Left lung (tissue), 14 donors: ENCODE measurements at places on chromosomes 3 and 15. TPM values are rescaled to one million over a fixed set of nuclear protein-coding genes. Genes with fewer than 3 reads are reported as not detected.
A peak's percentile ranks its signal among the peaks of the same experiment; 100 is the strongest.

DNA sequence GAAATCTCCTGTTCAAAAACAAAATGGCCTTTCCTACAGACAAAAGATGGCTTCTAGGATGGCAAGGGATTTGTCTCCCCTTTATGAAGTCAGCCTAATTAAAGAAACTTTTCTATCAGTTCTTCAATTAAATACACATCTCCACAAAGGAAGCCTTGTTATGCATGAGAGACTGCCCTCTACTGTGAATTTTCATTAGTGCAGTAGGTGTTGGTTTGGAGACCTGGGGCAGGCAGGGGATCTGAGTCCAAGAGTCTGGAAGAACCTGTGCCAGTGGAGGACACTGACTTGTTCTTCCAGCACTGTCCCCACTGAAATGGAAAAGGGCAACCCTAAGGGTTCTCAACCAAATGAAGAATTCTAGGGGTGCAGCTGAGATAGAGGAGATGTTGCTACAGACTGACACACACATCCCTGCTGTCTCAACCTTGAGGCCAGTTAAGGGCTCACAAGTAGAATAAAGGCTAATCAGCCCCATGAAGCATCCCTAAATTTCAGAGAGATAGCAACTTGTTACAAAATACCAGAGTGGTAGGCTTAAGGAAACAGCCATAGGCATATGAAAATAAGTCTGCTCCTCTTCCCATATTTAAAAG lies 174.0 kb upstream of the PRICKLE2 start:
- no peaks in the 10 kb centered on the region for H3K36me3 ChIP-seq
- H3K4me3 ChIP-seq: no peak overlapping the region
- H3K27ac ChIP-seq: no peak overlapping the region
- no peaks in the 10 kb centered on the region for H3K27me3 ChIP-seq
- H3K4me1 ChIP-seq: peaks cover 9% of the 10 kb centered on the region

Gene TMEM45A
- 23.5 TPM for total RNA-seq

GRCh38 chr15:91861223-91861622 lies 7.7 kb downstream of the SLCO3A1 start:
- peaks cover 35% of the 10 kb centered on the region for H3K4me1 ChIP-seq
- H3K4me3 ChIP-seq: no peak overlapping the region
- H3K27me3 ChIP-seq: no peaks in the 10 kb centered on the region
- no peaks in the 10 kb centered on the region for H3K36me3 ChIP-seq
- no peak for DNase-seq

DNA sequence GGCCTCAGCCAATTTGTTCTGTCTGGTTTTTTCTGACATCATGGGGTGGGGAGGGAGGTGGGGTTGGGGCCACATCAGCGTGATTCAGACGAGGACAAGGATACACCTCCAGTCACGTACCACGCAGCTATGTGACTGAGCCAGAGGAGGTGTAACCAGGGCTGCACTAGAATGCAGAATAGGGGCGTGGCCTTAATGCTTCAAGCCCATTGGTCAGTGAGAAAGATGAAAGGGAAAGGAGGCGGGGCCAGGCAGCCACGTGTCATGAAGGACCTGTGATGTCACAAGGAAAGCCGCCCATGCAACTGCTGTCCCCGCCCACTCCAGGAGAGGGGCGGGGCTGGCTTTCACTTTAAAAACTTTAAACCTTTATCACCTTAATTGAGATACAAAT lies at the start of gene GOLGA6L2:
Gene GOLGA6L2, minus strand, starts transcription at position 137 of the 394 bp plus-strand sequence. Its CDS starts 62 bp downstream, at position 75.
- no peaks in the 10 kb centered on the region for H3K36me3 ChIP-seq
- peak; percentile 23 for DNase-seq
- no peaks in the 10 kb centered on the region for H3K27me3 ChIP-seq
- H3K4me3 ChIP-seq: no peak within 1 kb of the TSS
- H3K27ac ChIP-seq: no peak within 1 kb of the TSS
- no peaks in the 10 kb centered on the region for H3K4me1 ChIP-seq

Gene TMEM207
- total RNA-seq: not detected

DNA sequence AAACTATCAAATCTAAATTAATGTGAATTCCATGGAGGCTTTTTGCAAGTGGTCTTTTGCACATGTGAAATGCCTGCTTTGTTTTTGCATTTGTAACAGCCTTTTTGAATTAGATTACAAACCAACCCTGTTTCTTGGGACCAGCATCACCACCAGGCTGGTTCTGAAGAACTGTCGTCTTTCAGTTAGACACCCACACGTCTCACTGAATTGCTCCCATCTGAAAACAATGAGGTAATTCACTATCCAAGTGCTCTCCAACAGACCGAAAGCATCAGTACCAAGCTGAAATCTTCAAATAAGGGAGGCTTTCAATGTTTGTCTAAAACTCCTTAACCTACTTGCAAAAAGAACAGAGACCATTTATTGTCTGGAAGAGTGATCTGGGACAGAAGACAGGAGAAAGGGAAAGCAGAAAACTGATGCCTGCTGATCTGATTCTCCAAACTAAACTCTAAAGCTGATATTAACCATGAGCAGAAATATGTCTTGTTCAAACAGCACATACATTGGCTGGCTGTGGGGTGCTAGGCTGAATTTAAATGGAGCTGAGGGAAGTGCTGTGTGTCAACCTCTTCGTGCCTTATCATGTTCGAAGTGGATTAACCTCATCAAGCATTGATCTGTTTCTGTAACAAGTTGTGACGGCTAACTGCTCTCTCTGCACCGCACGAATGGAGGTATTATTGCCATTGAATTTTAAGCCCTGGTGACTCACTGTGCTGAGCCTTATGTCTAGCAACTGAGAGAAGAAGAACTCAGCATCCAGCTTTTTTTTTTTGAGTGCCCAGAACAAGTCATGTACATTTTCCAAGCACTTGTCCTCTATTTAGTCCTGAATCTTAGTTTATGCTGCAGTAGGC lies 213.7 kb upstream of the P2RY1 start:
- H3K4me1 ChIP-seq: no peaks in the 10 kb centered on the region
- no peaks in the 10 kb centered on the region for H3K27me3 ChIP-seq
- H3K27ac ChIP-seq: no peak overlapping the region
- H3K4me3 ChIP-seq: no peak overlapping the region

- H3K27ac ChIP-seq: no peak overlapping the region
- DNase-seq: no peak
- no peaks in the 10 kb centered on the region for H3K36me3 ChIP-seq
- no peaks in the 10 kb centered on the region for H3K4me1 ChIP-seq
Measured at GRCh38 chr3:55333046-55333445, 154.1 kb downstream of the WNT5A start.

Gene TM6SF1
- 13.0 TPM for total RNA-seq

Gene LRIG1
- total RNA-seq: 36.4 TPM

Gene ROBO2
- total RNA-seq: 22.2 TPM

- DNase-seq: no peak
- H3K36me3 ChIP-seq: no peaks in the 10 kb centered on the region
- no peak overlapping the region for H3K4me3 ChIP-seq
- H3K27me3 ChIP-seq: no peaks in the 10 kb centered on the region
Measured at GRCh38 chr3:135917076-135917475, 48.5 kb upstream of the PPP2R3A start.

DNA sequence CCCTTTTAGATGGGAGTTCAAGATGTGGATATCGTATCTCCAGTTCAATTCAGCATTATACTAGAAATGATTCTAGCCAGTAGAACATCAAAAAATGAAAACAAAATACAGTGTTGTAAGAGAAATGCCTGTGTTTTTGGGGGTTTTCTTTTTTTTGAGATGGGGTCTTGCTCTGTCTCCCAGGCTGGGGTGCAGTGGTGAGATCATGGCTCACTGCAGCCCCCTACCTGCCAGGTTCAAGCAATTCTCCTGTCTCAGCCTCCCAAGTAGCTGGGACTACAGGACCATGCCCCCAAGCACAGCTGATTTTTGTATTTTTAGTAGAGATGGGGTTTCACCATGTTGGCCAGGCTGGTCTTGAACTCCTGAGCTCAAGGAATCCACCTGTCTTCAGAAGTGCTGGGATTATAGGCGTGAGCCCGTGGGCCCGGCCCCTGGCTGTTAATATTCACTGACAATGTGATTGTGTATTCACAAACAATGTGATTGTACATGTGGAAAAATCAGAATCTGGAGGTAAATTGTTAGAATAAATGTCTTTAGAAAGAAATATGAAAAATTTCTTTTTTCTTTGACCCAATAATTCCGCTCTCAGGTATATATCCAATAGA lies 59.0 kb downstream of the ARIH1 start:
- H3K4me1 ChIP-seq: peaks cover 8% of the 10 kb centered on the region
- H3K27me3 ChIP-seq: no peaks in the 10 kb centered on the region
- DNase-seq: no peak
- H3K4me3 ChIP-seq: no peak overlapping the region
- peaks cover 5% of the 10 kb centered on the region for H3K36me3 ChIP-seq

DNA sequence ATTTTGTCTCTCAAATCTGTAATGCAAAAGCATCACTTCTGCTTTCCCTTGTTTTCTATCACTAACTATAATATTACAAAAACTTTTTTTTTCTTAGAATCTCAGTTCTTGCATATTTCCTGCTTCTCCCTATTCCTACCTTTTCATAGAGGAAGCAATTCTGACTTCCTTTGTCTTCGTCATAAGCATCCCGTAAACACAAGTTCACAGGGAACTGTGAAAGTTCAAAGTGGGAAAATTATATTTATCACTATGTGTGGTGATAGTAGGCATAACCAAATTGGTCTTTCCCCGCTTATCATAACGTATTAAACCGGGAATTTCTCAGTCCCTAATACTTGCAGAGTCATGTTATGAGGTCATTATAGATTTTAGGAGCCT lies 22.3 kb downstream of the CD200 start:
- no peaks in the 10 kb centered on the region for H3K27me3 ChIP-seq
- no peak for DNase-seq
- H3K27ac ChIP-seq: no peak overlapping the region
- no peaks in the 10 kb centered on the region for H3K36me3 ChIP-seq
- H3K4me3 ChIP-seq: no peak overlapping the region

GRCh38 chr15:48616216-48616615 lies 29.3 kb downstream of the FBN1 start:
- H3K27me3 ChIP-seq: no peaks in the 10 kb centered on the region
- peaks cover 9% of the 10 kb centered on the region for H3K4me1 ChIP-seq
- no peak overlapping the region for H3K27ac ChIP-seq
- no peaks in the 10 kb centered on the region for H3K36me3 ChIP-seq
- no peak overlapping the region for H3K4me3 ChIP-seq

Gene GOLGA6L2
- total RNA-seq: not detected

DNA sequence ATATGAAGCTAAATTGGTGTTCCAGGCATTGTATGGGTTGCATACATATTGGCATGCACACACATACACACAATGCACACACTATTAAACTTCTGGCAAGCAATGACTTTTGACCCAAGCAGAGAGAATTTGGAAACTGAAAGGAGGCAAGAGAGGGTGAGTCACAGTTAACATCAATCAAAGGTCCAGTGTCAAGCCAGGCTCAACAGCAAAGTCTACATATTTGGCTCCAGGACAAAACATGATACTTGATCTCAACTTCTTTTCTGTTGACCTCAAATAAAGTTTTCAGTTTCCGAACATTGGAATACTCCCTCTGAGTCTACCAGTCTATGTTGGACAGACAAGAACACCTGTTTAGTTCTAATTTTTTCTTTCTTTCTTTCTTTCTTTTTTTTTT lies 28.3 kb downstream of the IL12A start:
- H3K27me3 ChIP-seq: no peaks in the 10 kb centered on the region
- no peak for DNase-seq
- no peak overlapping the region for H3K4me3 ChIP-seq
- H3K27ac ChIP-seq: no peak overlapping the region
- no peaks in the 10 kb centered on the region for H3K4me1 ChIP-seq
- no peaks in the 10 kb centered on the region for H3K36me3 ChIP-seq

Gene P2RY12
- total RNA-seq: 4.0 TPM

- peaks cover 4% of the 10 kb centered on the region for H3K4me1 ChIP-seq
- no peak overlapping the region for H3K27ac ChIP-seq
- no peaks in the 10 kb centered on the region for H3K36me3 ChIP-seq
Measured at GRCh38 chr3:48593337-48593736, 1.8 kb downstream of the COL7A1 start.

Gene EPHB3
- total RNA-seq: 23.7 TPM

DNA sequence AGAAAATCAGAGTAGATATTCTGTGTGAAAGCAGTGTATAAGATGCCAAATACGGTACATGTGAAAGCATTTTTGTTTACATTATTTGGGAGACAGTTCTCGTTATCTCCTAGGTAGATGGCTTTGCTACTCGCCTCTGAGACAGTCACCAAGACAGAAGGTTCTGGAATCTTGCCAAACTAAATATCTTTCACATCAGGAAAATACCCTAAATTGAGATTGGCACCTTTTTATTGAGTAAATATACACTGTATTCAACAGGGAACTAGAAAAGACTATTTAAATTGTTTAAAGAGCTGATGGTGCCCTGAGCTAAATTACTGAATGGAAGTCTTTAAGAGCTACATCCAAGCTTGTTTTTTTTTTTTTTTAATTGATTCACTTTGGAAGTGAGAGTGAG lies 3.4 kb downstream of the FGD5 start:
- no peak overlapping the region for H3K4me3 ChIP-seq
- H3K36me3 ChIP-seq: peaks cover 15% of the 10 kb centered on the region
- peaks cover 28% of the 10 kb centered on the region for H3K4me1 ChIP-seq

Gene OIP5
- total RNA-seq: 3.4 TPM

DNA sequence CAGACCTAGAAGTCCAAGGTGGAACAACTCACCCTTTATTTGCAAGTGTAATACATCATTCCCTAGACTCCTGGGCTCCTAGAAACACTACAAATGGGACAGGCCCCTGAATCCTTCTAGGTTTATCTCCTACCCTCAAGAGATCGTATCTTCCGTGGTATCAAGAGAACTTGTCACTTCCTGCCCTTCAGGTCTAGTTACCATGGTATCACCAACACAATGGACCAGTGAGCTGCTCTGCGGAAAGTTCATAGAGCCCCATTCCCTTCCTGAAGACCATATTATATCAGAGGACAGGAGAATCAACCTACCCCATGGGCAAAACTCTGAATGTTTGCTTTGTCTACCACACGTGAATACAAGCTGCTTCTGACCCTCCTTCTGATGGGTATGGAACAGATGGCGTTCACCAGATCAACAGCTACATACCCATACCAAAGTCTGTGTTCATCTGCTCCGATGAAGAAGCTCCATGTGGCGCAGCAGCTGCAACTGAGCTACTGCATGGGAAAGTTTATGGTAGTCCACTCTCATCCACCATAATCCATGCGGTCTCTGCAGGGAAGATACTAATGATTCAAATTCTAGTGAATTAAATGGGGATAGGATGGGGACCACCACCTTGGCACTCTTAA lies 84.6 kb upstream of the KLF13 start:
- H3K4me3 ChIP-seq: no peak overlapping the region
- H3K27me3 ChIP-seq: no peaks in the 10 kb centered on the region
- no peaks in the 10 kb centered on the region for H3K36me3 ChIP-seq
- peaks cover 15% of the 10 kb centered on the region for H3K4me1 ChIP-seq
- peak; percentile 4 for DNase-seq
- no peak overlapping the region for H3K27ac ChIP-seq

DNA sequence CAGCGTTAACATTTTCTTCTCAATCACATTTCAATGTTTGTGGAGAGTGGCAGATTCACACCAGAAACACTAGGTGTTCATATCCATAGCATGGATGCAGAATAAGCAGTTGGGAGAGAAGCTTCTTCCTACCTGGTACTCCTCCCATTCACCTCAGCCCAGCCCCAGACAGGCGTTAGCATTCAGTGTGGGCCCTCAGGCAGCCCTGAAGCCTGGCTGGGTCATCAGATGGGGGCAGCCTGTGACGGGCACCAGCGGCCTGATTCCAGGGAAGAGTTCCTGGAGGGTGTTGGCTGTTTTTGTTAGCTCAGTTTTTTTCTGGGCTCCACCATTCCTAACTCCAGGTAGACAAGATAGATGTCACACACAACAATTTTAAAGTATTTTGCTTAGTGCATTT lies 31.1 kb downstream of the APH1B start:
- no peaks in the 10 kb centered on the region for H3K27me3 ChIP-seq
- H3K27ac ChIP-seq: no peak overlapping the region
- H3K4me1 ChIP-seq: no peaks in the 10 kb centered on the region
- peaks cover 33% of the 10 kb centered on the region for H3K36me3 ChIP-seq
- no peak overlapping the region for H3K4me3 ChIP-seq

Gene DNAJC13
- total RNA-seq: 54.6 TPM

Gene CLDN16
- total RNA-seq: 0.18 TPM
